ENCODE measurements at places on chromosomes 5 and 9.

- no peak for DNase-seq
These were observed 25.5 kb upstream of the SLC6A3 start for GRCh38 chr5:1470762-1471211.

- DNase-seq: no peak
These were observed 301.0 kb downstream of the GADD45G start for GRCh38 chr9:89905606-89906338.

DNA sequence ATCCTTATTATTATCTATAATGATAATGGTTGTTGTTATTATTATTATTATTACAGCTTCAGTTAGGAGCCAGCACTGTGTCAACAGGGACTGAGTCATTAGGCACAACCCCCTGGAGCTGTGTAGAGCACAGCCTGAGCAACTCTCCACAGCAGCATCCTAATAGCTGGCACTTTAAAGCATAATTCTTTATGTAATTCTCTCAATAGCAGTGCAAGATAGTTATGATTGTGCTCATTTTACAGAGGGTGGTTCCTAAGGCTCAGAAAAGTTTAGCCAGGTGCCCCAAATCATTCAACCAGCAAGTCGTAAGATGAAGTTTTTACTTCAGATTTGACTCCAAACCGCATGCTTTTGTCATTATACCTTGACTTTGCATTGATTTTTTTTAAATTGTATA, 390.3 kb downstream of the ANXA1 start:
- no peak for DNase-seq

DNA sequence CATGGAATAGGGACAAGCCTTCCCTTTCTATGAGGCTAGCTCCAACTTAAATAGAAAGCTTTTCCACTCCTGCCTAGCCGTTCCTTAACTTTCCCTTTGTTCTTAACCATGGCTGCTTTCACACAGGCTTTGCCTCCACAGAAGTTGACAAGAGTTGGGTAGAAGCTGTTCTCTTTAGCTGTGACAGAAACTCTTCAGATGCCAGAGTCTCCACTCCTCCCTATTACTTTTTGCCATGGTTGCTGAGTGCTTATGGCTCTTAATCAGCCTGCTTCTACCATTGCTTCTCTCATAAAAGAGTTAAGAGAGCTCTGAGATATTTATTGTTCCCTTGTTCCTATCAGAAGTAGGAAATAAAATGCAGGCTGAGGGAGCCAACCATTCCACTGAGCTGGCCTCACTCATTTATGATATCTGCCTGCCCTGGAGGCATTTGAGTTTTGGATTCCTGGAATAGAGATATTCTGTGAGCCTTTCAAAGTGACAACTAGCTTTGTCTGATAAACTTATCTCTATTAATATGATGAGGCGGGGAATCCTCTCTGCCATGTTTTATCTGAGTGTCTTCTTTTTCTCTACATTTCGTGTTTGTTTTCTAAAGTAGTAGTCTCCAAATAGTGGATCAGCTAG, 162.6 kb downstream of the DMAC1 start:
- no peak for DNase-seq
